ENCODE measurements at places on chromosomes 12 and 14.

- no peak for DNase-seq
Measured at GRCh38 chr12:132724506-132725241, 14.0 kb downstream of the PGAM5 start.

- DNase-seq: no peak
Measured at GRCh38 chr14:68297039-68297438, 477.5 kb downstream of the RAD51B start.

DNA sequence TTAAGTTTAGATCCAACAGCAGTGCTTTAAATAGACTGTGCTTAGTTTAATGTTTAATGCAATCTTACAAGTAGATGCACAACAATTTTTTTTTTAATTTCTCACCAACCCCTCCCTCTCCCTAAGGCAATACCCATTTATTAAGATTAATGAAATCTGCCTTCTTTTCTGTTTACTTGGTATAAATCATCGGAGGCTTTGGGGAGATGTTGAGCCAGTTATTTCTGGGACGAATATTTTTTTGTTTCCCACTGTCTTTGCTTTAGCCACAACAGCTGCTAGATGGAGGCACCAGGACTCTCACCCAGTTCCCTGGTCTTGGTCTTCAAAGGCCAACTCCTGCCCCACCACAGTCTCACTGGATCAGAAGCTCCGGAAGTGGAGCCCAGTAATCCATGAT lies 113.4 kb downstream of the PLXNC1 start:
- DNase-seq: no peak

- no peak for DNase-seq
Measured at GRCh38 chr12:99334285-99335056, 313.1 kb upstream of the GARIN6 start.

GRCh38 chr14:76348898-76349297 lies 27.0 kb upstream of the ESRRB start:
- no peak for DNase-seq

- DNase-seq: no peak
Measured at GRCh38 chr12:82522762-82523161, 163.9 kb upstream of the TMTC2 start.

GRCh38 chr14:55578511-55578910 lies 1.5 kb upstream of the KTN1 start:
- DNase-seq: no peak

- peak; percentile 6 for DNase-seq
Measured at GRCh38 chr12:34406996-34407300, 384.7 kb downstream of the ALG10 start.

DNA sequence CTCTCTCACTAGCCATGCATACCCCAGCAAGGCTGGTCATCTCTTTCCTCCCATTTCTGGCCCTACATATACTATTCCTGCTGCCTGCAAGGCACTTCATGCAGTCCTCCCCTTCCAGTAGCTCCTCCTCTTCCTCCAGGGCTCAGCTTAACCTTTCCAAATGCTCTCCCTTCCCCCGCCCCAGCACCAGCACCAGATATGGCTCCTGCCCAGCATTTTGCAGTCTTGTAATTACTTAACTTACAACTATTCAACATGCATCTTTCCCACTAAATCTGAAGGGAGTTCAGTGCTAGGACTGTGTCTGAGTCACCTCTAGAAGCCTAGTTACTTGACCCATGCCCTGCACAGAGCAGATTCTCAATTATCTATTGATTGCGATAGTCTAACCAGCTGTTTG lies 1.8 kb upstream of the FBXO21 start:
- DNase-seq: peak; percentile 35

DNA sequence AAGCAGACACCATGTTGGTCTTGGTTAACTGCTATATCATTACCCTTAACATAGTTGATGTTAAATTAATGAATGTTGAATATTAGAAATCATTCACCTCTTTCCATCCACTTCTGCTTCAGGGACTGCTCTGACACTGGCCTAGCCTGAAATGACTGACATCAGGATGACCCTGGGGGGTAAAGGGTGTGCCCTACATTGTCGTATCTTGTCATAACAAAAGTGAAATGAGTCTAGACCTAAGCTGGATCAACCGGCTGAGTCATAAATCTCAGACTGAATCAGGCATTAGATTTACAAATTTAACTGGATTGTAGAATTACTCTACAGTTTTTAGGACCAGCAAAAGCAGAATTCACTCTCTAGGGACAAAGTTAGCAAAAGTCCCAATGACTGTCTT lies 35.3 kb downstream of the KICS2 start:
- DNase-seq: no peak

DNA sequence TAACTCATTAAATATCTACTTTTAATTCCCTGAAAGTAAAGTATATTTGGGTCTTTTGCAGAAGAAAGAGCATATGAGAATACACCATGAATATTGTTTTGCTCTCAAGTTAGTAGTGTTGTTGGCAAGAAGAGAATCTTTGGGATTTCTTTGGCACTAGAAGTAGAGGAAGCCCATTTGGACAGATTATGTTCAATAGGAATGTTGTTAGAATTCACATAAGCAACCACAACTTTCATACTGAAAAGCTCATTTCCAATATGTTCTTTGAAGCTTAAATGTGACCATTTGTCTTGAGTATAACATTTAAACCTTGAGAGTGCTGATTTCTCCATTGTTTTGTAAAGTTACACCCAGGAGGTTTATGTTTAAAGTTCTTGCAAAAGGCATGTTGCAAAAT lies 37.6 kb downstream of the PLEKHG7 start:
- DNase-seq: no peak

DNA sequence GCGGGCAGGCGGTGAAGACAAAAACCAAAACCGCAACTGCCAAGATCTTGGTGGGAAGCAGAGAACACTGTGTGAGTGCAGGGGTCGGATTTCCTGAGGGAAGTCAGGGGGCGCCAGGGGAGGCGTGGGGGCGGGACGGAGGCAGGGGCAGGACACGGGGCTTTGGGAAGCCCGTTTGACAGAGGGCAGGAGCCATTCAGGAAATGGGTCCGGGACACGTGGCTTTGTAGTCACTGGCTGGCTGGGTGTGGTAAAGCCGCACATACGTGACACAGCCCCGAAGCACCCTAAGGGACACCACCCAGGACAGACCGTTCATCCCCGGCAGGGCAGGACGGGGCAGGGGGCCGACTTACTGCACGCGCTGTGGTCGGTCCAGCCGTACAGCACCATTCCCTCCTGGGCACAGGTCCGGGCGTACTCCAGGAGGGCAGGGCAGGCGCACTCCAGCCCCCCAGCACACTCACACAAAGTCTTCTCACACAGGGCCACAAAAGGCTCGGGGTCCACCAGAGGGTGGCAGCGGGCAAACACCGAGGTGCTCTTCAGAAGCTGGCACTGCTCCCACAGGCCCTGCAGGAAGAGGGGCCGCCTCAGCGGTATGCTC lies 49.4 kb downstream of the VWF start:
- no peak for DNase-seq

All from ovary (tissue), 10 donors.